ENCODE measurements at places on chromosomes 11 and 22. TPM values are rescaled to one million over a fixed set of nuclear protein-coding genes. Genes with fewer than 3 reads are reported as not detected.

WNT11 gene
- not detected for total RNA-seq

DNA sequence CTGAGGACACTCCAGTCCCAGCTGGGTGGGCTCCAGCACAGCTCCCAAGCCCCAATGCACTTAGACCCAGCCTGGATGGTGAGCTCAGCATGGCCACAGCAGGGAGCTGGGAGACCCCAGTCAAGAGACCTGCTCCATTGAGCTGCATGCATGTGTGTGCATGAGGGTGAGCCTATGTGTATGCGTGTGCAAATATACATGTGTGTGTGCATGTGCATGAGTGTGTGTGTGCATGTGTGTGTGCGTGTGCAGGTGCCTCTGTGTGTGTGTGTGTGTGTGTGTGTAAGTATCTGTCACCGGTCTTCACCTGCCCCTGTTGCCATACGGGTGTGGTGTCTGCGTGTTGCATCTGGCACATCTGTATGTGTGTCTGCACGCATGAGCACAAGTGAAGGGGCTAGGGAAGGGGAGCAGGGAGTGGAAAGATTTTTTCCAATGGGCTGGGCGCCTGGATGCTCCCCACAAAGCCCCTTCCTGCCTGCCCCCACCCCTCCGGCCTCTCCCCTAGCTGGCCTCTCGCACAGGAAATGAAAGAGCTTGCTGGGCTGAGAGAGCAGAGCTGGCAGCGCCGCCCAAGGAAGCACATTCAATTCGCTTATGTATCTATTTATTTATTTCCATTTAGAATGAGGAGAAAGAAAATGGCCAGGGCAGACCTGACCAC, 4.1 kb downstream of the TSPAN32 start:
- peak; percentile 48 for DNase-seq

SLN gene
- total RNA-seq = not detected

PRDM11 gene
- 0.85 TPM for total RNA-seq

- no peak for DNase-seq
Observed at GRCh38 chr22:42561856-42562255, 8.1 kb downstream of the SERHL2 start.

DNA sequence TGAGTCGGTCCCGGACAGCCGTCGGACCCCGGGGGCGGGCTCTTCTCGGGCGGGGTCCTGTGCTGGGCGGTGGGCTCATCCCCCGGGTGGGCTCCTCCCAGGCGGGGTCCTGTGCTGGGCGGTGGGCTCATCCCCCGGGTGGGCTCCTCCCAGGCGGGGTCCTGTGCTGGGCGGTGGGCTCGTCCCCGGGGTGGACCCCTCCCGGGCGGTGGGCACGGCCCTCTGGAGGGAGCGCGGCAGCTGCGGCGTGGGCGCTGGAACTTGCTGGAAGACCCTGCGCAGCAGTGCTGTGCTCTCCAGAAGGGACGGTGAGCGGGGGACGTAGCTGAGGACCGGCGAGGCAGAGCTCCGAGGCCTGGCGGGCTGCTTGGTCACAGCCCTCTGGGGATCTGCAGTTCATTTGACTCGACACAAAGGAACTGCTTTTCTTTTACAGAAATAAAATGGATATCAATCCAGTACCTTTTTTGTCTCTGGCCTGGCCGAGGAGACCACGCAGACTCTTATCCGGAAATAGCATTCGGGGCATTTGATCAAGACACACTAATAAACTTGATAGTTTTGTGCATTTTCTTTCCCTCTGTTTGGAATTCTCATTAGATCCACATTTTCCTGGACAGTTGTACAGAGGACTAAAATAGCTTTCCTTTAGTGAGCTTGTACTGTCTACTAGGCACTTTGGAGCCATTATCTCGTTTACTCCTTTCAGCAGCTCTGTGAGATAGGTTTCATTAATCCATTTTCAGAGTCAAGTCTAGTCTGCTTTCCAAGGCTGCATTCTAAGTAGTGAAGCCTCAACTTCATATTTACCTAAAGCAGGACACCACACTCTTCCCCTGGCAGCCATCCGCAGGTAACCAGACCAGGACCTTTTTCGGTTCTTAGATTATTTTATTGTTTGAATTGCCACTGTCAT, 812 bp downstream of the JAM3 start:
- DNase-seq = no peak
